ENCODE measurements at places on chromosomes 16 and 17.

DNA sequence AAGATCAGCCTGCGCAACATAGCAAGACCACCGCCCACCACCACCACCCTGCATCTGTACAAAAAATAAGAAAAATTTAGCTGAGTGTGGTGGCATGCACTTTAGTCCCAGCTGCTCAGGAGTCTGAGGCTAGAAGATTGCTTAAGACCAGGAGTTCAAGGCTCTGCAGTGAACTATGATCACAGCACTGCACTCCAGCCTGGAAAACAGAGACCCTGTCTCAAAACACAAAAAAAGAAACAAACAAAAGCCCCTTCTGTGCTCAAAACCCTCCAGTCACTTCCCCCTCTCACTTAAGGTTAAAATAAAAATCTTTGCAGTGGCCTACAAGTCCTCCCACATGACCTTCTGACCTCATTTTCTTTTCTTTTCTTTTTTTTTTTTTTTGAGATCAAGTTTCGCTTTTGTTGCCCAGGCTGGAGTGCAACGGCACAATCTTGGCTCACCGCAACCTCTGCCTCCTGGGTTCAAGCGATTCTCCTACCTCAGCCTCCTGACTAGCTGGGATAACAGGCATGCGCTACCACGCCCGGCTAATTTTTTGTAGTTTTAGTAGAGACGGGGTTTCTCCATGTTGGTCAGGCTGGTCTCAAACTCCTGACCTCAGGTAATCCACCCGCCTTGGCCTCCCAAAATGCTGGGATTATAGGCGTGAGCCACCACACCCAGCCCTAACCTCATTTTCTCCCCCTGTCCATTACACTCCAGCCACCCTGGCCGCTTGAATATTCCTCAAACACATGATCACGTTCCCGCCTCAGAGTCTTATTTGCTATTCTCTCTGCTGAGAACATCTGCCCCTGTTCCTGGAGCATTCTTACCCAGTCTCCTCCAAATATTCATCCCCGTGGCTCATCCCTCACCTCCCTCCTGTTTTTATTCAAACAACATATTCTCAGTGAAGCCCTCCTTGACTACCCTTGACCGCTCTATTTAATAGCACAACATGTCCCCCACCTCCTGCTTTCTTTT is 126.6 kb upstream of the MED13 start:
- no peak for DNase-seq

GRCh38 chr16:61575617-61576016 is 460.6 kb downstream of the CDH8 start:
- no peak for DNase-seq

GRCh38 chr16:85952811-85953210 is 53.8 kb downstream of the IRF8 start:
- DNase-seq, result no peak

DNA sequence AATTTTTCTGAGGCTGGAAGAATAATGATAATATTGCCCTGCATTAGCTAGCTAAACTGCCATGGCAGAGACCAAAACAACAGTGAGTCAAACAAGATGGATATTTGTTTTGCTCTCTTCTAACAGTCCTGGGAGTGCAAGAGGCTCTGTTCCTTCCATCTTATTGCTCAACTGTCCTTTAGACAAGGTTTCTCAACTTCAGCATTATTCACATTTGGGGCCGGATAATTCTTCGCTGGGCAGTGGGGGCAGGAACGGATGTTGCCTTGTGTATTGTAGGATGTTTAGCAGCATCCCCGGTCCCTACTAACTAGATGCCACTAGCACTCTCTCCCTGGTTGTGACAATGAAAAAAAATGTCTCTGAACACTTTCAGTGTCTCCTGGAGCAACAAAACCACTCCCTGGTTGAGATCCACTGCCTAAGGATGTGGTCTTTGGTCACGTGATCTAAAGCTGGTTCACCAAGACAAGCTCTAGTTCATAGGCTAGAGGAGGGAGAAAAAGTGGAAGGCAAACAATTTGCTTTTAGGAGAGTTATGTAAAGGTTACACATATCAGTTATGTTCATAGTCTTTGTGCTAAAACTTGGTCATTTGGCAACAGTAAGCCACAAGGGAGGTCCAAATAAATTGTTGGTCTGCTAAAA is 144.4 kb downstream of the PCTP start:
- DNase-seq, result no peak

DNA sequence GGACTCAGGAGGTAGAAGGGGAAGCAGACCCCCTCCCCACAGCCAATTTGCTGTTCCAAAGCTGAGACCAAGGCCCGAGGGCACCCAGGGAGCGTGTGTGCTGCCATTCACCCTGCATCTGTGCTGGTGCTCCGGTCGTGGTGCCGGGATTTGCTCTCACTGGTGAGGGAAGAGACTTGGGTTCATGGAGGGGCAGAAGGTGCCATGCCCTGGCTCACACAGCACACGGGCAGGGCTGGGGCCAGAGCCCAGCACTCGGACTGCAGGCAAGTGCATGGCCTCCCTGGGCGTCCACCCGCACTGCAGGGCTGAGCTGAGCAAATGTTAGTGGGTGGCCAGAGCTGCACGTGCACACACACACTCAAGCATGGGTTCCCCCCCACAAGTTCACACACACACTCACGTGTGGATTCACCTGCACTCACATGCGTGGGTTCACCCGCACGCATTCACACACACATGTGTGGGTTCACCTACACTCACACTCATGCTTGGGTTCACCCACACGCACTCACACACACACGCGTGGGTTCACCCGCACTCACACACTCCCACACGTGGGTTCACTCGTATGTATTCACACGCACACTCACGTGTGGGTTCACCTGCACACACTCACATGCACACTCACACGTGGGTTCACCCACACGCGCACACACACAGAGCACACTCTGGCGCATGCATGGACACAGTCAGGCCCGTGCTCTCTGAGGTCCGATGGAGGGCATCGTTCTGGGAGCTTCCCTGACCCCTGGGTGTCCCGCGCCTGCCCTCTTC is 57.0 kb upstream of the CBFA2T3 start:
- DNase-seq, result no peak

GRCh38 chr17:6589266-6589946 is 33.1 kb upstream of the PITPNM3 start:
- DNase-seq, result no peak

- no peak for DNase-seq
Observed at GRCh38 chr17:46847204-46848191, 3.9 kb upstream of the WNT9B start.

- no peak for DNase-seq
Observed at GRCh38 chr17:75530837-75531720, 5.6 kb downstream of the LLGL2 start.

GRCh38 chr17:37570527-37571093 is 38.6 kb downstream of the SYNRG start:
- no peak for DNase-seq

GRCh38 chr16:70746708-70747424 is 54.1 kb downstream of the VAC14 start:
- DNase-seq, result no peak

DNA sequence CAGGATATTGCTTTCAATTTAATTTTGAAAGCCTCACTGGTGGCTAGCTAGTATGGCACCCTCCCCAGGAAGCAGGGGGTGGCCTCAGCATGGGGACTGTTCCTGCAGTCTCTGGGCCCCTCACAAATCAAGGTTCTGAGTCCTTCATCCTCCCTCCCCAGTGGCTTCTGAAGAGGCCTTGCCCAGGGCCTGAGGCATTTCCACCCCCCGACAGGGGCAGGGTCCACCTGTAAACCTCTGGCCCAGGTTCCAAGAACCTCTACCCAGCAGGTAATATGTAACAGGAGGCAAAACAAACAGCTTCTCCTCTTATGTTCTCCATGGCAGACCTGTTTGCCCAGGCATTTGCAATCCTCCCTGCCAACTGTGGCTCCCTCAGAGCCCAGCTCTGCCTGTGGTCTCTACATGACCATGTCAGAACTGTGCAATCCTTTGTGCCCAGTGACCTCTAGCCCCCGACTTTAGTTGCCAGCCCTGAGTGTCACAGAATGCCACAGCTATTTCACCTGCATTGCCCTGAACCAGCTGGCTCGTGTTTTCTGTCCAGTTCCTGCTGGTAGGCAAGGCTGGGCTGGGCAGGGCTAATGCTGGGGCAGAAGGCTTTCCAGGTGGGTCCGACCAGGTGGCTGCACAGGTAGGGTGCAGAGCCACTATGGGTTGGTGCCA is 14.3 kb downstream of the ACSF2 start:
- DNase-seq, result no peak

- DNase-seq, result peak; percentile 58
Observed at GRCh38 chr16:11232852-11233726, 22.9 kb downstream of the SOCS1 start.

DNA sequence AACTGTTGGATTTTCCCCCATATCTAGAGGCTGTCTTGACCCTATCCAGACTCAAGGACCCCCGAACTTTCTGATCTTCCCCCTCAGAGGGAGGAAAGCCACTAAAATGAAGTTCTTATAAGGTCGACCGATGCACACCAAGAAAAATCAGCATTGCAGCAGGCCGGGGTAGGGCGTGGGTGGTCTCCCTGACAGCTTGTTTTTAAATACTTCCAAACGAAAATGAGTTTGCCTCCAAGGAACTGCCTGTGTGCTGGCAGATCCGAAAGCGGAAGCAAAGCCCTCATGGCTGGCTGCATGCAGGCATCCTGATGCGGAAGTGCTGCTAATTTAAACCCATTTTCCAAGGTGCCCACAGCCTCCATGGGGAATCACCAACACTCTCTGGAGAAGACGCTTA is 374.3 kb upstream of the XYLT1 start:
- no peak for DNase-seq

DNA sequence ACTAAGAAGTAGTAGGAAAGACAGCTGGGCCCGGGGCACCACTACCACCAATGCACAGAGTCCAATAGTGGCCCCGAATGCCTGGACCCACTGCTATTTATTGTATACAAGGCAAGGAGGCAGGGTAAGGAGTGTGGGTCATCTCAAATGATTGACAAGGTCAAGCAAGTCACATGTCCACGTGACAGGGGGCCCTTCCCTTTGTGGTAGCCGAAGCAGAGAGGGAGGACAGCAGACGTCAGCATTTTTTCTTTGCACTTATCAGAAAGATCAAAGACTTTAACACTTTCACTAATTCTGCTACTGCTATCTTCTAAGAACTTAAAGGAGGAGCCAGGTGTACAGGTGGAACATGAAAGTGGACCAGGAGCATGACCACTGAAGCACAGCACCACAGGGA is 6.5 kb downstream of the VPS53 start:
- no peak for DNase-seq

DNA sequence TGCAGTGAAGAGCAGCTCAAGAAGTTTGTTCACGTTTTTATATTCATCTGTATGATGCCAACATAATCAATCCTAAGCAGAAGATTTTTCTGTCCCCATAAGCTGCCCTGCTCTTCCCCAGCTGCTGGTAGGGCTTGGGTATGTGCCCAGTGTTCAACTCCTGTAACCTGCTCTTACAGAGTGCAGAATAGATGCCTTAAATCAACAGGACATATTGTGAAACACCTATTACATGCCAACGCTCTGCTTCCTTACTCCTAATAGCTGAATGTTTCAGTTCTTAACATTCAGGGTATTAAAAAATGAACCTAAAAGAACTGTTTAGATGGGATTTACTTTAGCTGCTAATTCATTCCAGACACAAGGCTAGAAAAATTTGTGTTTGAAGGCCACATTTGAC is 190.9 kb downstream of the HS3ST3A1 start:
- DNase-seq, result no peak

DNA sequence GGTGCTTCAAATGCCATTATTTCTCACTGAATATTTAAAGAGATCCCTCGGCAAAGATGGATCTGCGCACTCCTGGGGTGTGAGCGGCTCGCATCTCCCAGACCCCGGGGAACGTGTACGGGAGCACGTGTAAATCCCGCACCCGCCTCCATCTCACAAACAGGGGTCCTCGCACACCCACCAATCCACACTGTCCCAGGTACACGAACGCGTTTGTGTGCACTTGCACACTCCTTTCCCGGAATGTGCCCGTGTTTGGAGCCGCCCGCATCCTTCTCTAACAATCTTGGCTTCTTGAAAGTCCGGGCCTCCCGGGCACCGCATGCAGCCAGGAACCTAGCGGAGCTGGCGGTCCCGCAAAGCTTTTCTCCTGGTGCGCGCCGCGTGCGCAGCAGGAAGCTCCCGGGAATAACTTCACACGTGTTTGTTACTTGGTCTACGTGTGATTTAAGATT is 2.5 kb upstream of the SALL1 start:
- no peak for DNase-seq

- DNase-seq, result no peak
Observed at GRCh38 chr16:67027046-67027445, 1.9 kb upstream of the CBFB start.

DNA sequence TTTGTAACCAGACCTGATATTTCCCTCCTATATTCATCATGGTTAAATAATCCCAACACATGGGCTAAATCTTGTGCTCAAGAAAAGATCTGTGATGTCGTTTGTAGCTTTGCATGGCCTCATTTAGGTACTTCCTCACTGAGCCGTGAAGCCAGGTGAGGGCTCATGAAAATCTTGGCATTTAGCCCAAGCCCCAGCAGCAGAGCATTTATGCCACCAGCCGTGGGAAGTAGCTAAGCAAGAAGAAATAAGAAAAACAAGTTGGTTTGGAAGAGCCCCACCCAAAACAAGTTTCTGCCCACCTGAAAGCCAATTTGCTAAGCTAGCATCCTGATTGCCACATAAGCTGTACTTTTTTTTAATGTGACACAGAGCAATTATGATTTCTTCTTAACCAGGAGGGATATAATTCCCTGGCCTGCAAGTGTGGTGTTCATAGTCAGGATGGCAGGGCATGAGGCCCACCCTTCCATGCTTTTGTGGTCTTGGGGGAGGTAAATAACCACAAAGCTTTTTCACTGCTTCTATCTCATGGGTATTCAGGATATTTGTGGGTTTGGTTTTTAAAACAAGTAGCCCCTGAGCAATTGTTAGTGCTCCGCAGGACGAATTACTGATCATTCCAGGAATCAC is 10.5 kb downstream of the TMIGD1 start:
- DNase-seq, result no peak

DNA sequence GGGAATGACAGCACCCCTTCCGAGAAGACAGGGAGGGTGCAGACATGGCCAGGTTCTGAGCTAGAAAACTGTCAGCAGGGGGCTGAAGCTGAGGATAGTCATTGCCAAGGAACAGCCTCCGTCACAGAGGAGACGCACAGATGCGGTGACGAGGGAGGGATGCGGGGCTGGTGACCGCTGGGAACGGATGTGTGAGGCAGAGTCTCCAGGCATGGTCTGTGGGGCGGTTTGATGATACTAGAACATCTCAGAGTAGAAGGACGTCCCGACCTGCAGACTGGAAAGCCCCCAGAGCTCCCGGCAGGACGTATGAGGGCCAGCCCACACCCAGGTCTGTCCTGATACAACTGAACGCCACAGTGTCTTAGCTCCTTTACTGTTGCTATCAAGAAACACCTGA is 1.8 kb upstream of the CSNK1D start:
- DNase-seq, result no peak

- no peak for DNase-seq
Observed at GRCh38 chr17:33013596-33014375, 22.1 kb downstream of the SPACA3 start.

- DNase-seq, result no peak
Observed at GRCh38 chr16:21645261-21645721, 7.1 kb downstream of the IGSF6 start.

Measured in activated CD8-positive, alpha-beta memory T cell treated with anti-CD3 and anti-CD28 coated beads for 1 hour (primary cell).